ENCODE measurements at places on chromosomes 7 and 10. TPM values are rescaled to one million over a fixed set of nuclear protein-coding genes. Genes with fewer than 3 reads are reported as not detected.

- DNase-seq, result peak; percentile 13
Measured at GRCh38 chr7:85095366-85095765, 91.5 kb downstream of the SEMA3D start.

Gene PRKAR2B
- 5.8 TPM for total RNA-seq

GRCh38 chr7:158973440-158973839 is 117.1 kb downstream of the DYNC2I1 start:
- DNase-seq, result no peak

DNA sequence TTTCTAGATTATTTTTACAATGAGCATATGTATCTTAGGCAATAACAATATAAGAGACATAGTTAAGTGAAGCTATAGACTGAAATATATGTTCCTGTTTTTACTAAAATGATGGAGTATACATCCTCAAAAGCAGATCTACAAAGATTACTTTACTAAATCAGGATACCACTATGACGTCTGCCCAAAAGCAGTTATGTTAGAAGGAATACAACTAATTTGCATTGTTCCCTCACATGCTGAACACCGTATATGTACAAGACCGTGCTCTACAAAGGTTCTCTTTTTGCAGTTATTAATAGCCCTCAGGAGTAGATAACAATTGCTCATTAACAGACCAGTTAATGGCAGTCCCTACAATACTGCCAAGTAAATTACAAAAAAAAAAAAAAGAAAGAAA is 137.5 kb downstream of the CD36 start:
- DNase-seq, result no peak

- no peak for DNase-seq
Measured at GRCh38 chr7:124482229-124482628, 283.4 kb downstream of the GPR37 start.

DNA sequence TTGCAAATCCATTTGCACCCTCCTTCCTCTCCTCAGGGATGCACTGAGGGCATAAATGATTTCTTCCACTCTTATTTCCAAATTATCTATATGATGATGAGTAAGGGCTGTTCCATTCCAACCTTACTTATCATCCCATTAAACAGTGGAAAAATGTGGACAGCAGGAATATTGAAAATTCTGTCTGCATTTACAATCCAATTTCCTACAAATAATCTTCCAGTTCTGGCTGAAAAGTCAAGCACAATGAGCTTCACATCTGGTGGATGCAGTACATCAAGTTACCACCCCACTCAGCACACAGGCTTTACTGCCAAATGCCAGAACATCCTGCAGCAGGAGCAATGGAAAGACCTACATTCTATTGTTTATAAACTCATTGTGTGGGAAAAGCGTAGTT is 345.0 kb upstream of the STEAP1 start:
- DNase-seq, result no peak
